Stimulated activated naive CD4-positive, alpha-beta T cell treated with Interleukin-2 at 50 U/mL for 16 hours (primary cell): ENCODE measurements at places on chromosomes 4 and X.

GRCh38 chr4:42363614-42364013 lies 33.7 kb upstream of the SHISA3 start:
- DNase-seq, result no peak

DNA sequence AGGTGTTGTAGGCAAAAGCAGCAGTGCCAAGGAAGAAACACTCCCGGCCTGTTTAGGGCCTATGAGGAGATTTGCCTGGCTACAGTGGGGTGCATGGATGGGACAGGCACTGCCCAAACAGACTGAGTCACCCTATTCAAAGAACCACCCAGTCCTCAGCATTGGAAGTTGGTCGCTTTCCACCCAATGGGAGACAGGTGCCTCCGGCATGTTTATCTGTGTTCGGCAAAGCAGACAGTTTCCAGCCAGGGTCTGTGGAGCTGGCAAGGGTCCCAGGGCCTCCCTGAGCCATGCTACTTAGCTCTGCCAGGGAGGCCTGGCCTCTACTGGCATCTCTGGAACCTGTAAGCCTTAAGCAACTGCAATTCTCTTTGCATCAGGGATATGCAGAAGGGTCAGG lies 165.1 kb upstream of the ATP6AP2 start:
- DNase-seq, result no peak

GRCh38 chr4:183158062-183158461 lies 59.0 kb downstream of the WWC2 start:
- DNase-seq, result no peak

DNA sequence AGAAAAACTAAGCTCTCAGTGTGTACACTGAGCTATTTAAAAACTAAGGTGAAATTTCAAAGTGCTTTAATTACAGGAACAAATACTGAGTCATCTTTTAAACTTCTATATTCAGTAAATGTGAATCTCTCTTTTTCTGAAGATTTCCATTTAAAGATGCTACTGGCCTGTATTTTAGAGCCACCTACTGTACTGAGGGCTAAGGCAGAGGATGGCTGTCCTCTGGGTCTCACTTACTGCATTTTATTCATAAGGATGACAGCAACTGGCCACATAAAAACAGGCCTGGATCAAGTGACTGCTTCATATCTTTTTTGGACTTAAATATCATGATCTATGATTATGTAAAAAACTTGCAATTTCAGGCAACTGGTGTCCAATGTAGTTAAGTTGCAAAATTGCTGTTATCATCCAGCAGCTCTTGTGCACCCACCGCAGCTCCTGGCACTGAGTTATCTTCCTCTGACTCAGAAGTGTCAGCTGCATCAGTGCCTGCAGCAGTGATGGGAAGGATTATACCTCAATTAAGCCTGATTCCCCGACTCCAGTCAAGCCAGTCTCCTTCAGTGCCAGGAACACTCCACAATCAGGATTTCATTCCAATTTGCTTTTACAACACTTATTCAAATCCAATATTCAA lies 1073.7 kb downstream of the PDHA2 start:
- DNase-seq, result no peak

- DNase-seq, result no peak
Measured at GRCh38 chr4:169189372-169189771, 81.4 kb downstream of the SH3RF1 start.

GRCh38 chrX:42920752-42921151 lies 142.8 kb upstream of the PPP1R2C start:
- DNase-seq, result no peak

DNA sequence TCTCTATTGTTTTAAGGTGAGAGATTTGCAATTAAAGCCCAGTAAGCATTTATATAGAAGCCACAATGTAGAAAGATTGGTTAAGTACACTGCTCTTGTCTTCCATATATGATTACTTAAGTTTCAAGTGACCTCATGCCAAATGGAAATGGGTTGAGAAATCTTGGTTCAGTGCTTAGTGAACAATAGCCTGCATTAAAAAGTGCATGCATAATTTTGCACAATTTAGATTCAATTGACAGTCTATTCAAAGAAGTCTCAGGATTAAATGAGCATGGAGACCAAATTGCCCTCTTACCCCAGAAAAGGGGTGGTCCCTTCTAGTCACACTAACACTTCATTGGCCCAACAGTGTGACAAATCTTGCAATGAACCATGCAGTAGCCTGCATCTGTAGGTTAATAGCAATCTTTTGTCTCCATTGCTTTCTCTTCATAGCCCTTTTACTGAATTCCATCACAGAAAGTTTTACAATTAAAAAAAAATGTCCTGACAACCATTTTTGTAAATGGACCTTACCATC lies 93.6 kb downstream of the HHIP start:
- no peak for DNase-seq

DNA sequence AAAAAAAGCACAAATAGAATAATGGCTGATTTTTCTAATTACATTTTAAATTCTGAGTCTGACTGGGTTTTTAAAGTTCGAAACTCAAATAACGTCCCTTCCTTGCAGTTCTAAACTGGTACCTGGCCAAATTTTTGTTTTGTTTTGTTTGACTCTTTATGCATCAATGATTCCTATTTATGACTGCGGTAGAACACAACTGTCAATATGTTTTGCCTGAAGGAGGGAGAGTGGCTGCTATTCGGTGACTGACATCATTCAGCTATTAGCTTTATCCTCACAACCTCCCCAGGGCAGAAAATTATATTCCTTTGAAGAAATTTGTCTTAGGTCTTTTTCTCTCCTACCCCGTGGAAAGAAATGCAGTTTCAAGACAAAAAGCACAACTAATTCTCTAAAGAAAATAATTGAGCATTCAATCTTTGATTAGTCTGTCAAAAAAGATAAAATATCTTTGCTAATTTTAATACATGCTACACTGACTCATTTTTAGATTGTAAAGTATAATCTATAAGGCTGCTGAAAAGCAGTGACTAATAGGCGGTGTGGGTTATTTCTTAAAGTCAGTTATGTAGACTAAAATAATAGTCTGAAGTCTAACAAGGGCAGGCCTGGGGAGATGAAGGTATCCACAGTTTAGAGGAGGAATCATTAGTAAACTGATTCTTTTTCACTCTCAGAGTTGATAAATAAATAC lies 61.9 kb downstream of the TMEM150C start:
- no peak for DNase-seq

- DNase-seq, result no peak
Measured at GRCh38 chr4:147816382-147817254, 84.7 kb downstream of the ARHGAP10 start.

GRCh38 chr4:52172166-52172565 lies 121.1 kb downstream of the SPATA18 start:
- no peak for DNase-seq

- DNase-seq, result peak; percentile 92
Measured at GRCh38 chr4:185471235-185472102, at the start of gene CCDC110. Gene CCDC110 (minus strand): TSS chr4:185471733. CDS start chr4:185471683, 50 bp downstream.

DNA sequence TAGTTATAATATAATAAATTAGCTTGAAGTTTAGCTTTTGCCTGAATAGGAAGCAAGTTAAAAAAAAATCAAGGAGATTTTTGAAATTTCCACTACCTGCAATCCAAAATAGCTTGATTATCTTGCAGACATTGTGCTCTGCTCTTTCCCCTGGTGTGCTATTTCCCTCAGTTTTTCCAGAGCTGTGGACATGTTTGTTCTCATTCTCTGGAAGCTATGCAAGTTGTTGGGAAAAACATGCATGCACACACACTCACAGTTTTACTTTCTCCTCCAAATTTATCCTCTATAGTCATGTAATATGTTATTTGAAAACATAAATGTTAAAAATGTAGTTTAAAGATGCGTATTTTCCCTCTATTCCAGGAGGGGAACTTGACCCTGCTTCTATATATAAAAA lies 225.8 kb upstream of the ARSJ start:
- no peak for DNase-seq

GRCh38 chr4:86627462-86628135 lies 33.5 kb downstream of the PTPN13 start:
- no peak for DNase-seq

DNA sequence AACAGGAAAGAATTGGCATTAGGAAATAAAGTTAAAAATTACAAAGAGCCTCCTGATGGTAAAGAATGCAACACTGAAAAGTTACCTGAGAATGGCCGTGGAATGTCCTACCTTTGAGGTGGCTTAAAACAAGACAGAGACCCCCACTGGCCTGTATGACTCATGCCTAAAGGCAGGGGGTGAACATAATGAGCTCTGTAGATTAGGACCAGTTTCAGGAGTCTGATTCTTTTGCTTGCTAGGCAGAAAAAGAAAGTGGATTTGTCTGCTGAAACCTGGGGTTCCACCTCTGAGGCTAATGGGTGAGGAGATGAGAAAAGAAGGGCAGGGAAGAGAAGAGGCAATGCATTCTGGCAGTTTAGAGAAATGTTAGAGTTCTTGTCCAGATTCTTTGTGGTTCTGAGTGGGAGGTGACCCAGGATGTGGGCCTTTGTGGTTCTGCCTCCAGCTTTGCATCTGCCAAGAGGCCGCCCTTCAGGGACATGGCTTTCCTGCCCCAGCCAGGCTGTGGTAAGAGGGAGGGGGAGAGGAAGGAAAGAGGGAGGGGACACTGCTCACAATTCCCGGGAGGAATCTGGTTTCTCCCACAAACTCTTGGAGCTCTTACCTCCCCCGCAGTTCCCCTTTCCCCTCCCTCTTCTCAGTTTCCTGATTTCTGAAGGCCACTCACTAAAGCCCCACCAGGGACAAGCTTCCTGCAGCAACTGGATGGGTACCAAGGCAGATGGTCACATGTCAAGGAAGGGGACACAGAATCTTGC lies 109.6 kb downstream of the EFNB1 start:
- DNase-seq, result no peak

DNA sequence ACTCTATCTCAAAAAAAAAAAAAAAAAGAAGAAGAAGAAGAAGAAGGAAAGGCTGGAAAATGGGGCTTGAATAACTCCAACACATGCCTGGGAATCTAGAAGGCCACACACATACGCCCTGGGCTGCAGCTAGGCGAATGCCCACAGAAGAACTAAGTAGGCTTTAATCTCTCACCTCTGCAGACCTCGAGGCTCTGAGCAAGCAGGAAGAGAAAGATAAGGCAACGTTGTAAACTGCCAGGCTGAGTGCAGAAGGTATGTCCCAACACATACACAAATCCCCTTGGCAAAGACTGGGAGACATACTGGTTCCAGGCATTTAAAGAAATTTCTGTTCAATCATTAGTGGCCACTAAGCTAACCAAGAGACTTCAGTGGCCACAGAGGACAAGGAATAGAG lies 18.4 kb downstream of the SLC38A5 start:
- DNase-seq, result no peak

GRCh38 chrX:104854790-104855340 lies 288.9 kb downstream of the IL1RAPL2 start:
- no peak for DNase-seq

GRCh38 chr4:183721207-183722081 lies 62.4 kb downstream of the TRAPPC11 start:
- peak; percentile 43 for DNase-seq

DNA sequence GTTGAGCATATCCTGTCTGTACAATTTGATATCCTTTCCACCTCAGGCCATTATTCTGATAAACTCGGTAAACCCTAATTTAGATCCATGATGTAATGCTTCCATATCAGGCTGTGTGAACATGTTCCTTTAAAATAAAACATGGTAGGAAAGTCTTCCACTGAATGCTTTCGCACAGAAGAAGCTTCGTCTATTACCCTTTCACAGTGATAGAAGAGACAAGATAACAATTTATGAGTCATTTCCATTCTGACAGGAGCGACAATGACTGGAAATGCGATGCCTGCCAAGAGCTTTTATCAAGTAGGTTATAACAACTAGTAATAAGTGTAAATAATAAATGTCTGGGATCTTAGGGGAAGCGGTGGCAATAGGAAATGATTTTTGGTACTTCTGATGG lies 98.8 kb downstream of the TTC29 start:
- no peak for DNase-seq

- DNase-seq, result no peak
Measured at GRCh38 chr4:183288955-183289354, 31.1 kb downstream of the CLDN22 start.

DNA sequence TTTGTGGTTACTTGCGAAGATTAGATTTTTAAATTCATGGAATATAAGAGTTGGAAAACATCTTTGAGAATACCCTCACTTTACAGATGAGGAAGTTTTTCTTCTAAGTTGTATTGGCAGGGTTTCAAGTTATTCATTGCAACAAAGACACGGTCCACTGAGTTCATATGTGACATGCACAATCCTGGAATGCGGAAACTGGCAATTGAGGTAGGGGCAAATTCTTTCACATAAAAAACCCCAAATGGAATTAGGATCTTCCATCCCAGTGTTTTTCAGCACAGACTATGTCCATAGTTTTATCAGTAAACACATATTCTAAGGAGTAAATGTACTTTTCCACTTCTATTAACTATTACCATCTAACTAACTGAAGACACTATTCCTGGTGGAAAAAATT lies 81.8 kb upstream of the NAP1L5 start:
- DNase-seq, result no peak

DNA sequence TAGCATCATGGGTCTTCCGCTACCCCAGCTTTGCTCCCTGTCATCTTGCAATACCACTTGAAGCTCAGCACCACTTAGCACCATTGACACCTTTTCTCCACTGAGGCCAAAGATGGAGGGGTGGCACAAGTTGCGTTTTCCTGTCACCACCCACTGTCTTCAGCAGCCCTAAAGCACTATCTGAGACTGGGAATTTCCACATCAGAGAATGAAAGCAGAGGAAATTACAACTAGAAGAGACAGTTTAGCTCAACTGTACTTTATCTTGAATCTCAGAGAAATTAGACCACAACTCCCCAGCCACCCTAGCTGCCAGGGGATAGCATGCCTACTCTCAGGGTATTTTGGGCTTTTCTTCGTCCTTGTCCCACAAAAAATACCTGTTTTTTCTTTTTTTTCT lies 111.0 kb downstream of the DDIT4L start:
- no peak for DNase-seq

DNA sequence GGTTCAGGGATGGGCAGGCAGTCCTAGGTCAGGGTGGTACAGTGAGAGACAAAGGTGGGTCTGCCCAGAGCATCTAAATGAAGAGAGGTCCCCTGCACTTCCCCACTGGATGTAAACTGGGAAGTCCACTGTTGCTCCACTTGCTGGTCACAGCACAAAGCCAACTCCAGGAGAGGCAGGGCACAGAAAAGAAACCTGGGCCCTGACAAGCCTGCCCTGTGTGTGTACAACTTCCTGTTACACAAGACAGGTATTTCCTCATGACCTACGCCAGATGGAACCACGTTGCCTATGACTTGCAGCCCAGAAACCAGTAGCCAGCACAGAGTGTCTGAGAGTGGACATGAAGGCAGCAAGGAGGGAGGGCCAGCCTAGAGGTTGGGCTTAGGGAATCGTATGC lies 161.8 kb downstream of the SH3KBP1 start:
- DNase-seq, result no peak

DNA sequence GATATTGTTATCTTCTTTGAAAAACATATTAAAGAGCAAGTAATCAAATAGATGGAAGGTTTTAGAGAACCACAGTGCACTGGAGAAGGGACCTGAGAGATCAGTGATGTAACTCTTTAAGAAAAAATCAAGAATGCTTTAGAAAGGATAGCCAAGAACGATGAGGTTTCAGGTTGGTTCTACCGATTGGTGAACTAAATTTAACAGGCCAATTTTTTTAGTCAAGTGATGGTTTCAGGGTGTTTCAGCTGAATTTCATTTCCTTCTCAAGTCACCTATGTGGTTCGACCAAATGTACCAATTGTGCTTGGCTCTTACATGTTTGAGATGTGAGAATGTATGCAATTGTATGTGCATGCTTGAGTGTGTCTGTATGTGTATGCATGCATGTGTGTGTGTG lies 26.5 kb downstream of the HS3ST1 start:
- DNase-seq, result no peak
